HCT116 (cell line): ENCODE measurements at places on chromosomes 7 and 10. TPM values are rescaled to one million over a fixed set of nuclear protein-coding genes. Genes with fewer than 3 reads are reported as not detected.

- no peak for DNase-seq
- no peak overlapping the region for H3K27ac ChIP-seq
- H3K4me3 ChIP-seq, result no peak overlapping the region
- H3K36me3 ChIP-seq, result no peaks in the 10 kb centered on the region
- H3K27me3 ChIP-seq, result no peaks in the 10 kb centered on the region
Observed at GRCh38 chr7:156019776-156020565, 207.7 kb upstream of the SHH start.

DNA sequence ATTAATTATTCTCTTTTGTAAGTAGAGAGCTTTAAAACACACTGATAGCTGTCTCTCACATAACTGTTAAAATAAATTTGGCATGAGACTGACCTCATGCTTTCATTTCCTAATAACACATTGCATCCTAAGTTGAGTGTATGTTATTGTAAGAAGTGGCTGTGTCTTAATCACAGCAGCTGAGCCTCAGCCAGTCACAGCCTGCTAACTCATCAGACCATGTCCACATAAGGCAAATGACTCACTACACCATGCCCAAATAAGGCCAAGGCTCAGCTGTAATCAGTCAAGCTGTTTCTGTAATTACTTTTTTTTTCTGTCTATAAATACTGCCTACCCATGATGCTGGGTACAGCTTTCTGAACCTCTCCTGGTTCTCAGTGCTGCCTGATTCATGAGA, 860.9 kb downstream of the XPNPEP1 start:
- H3K27me3 ChIP-seq, result no peaks in the 10 kb centered on the region
- H3K27ac ChIP-seq, result no peak overlapping the region
- H3K4me3 ChIP-seq, result no peak overlapping the region
- H3K4me1 ChIP-seq, result no peaks in the 10 kb centered on the region

- H3K36me3 ChIP-seq, result no peaks in the 10 kb centered on the region
- H3K4me3 ChIP-seq, result no peak overlapping the region
- H3K27me3 ChIP-seq, result peaks cover 73% of the 10 kb centered on the region
- H3K4me1 ChIP-seq, result no peaks in the 10 kb centered on the region
- DNase-seq, result no peak
Observed at GRCh38 chr10:122659651-122660050, 40.0 kb downstream of the C10orf120 start.

DNA sequence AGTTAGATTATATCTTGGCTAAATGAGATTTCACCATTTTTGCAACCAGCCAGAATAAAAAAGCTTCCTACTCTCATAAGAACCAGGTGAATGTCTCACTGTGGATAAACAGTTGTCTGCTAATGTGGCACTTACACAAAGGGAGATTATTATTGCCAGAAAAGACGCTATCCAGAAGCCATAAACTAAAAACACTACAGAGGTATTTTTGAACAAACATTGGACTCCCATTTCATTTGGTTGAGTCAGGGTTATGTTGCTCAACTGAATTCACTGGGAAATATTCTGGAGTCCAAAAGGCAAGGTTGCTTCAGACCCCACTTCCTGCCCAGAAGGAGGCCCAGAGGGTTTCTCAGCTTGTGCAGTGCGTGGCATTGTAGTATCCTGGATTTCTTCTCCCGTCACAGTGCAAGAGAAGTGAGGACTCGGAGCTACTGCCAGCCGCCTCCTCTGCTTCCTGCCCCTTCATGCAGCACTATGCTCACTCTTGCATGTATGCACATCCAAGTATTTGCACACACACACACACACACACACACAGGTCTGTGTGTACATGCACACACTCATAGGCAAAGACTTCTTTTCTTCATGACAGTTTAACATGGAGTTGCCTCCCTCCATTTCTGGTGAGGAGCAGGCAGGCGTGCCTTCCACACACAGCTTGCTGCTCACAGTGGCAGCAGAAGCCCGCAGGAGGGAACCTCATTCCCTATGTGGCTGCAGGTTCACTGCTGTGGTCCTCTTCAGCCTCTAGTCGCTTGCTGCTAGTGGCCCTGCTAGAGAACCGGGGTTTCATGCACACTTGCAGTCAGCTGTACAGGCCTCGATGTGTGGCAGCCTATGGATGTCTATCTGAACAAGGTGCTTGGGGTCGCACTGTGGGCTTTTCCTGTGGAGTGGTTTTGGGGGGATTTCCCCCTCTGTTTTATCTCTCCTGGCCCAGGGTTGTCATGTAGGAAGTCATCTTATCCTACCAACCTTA, 10.1 kb downstream of the DENND10 start:
- peaks cover 20% of the 10 kb centered on the region for H3K36me3 ChIP-seq
- no peaks in the 10 kb centered on the region for H3K4me1 ChIP-seq
- no peak overlapping the region for H3K27ac ChIP-seq
- DNase-seq, result no peak
- no peak overlapping the region for H3K4me3 ChIP-seq
- no peaks in the 10 kb centered on the region for H3K27me3 ChIP-seq

PLXDC2 gene
- 0.20 TPM for total RNA-seq

ASB10 gene
- not detected for total RNA-seq

AKR1C2 gene
- total RNA-seq, result 0.25 TPM

ADGRA1 gene
- not detected for total RNA-seq

CALHM1 gene
- not detected for total RNA-seq
